ENCODE measurements at places on chromosomes 2 and 18.

DNA sequence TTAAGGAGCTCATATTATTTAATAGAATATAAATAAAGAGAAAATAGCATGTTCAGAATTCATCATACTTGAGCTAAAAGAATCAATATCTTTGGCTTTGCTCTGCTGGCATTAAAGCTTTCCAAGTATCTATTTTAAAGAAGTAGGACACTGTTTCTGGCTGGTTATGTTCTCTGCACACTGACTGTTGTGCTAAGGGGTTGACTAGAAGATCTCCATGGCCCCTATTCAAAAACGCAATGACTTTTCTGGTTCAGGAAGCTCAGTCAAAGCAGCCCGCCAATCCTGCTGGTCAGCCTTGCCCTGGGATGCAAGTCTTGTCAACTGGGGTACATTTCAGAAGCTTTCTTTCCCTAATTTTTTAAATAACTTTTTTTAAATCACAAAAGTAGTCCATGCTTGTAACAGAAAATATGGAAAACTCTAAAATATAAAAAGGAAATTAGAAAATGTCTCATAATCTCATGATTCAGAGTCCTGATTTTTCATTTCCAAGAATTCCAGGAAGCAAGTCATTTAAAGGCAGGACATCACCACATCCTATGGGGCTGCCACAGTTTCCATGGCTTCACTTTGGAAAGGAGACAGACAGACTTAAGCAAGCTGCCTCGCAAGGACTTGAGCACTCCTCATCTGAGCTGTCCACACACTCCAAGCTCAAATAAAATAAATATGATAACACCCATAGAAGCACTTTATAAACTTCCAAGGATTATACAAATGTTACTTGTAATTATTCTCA, 195.1 kb downstream of the TXNL1 start:
- no peak for DNase-seq

DNA sequence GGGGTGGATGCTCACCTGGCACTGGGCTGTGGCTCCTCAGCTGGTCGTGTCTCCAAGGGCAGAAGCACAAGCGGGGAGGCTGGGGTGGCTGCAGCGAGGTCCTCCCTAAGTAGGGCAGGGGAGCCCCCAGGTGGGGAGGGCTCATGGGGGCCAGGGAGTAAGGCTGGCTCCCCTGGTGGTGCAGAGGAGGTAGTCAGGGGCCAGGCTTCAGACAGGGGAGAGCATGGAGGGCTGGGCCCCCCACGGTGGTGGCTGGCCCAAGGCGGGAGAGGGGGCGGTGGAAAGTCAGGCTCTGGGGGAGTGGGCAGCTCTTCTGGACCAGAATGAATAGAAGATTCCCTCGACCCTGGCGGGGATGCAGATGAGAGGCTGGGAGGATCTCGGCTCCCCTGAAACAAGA, 8.1 kb upstream of the SFXN5 start:
- no peak for DNase-seq

DNA sequence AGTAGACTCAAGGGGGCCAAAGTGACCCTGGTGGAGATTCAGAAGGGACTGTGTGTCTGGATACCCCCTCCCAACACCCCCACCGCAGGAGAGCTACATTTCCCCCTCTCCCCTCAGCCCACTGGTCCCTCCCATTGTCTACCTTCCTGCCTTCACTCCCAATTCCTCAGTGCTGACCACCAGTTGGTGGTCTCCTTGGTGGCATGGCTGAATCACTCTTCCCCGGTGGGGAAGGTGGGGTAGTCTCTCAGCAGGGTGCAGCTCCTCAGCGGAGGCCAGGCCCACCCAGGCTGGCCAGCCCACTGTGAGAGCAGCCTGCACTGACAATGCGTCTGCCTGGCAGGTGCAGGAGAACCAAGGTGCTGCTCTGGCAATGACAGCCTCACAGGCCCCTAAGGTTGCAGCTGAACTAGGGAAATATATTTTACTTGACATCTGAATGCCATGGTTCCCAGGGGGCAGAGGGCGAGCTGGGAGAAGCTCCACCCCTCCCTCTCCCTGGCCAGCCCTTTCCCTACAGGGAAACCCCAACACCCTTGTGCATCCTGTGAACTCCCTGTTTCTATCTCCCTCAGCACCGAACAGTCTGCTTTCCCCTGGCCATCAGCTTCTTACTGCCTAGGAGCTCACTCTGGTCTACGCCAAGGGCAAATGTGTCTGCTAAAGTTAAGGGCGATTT, 62.6 kb upstream of the PAX8 start:
- no peak for DNase-seq

DNA sequence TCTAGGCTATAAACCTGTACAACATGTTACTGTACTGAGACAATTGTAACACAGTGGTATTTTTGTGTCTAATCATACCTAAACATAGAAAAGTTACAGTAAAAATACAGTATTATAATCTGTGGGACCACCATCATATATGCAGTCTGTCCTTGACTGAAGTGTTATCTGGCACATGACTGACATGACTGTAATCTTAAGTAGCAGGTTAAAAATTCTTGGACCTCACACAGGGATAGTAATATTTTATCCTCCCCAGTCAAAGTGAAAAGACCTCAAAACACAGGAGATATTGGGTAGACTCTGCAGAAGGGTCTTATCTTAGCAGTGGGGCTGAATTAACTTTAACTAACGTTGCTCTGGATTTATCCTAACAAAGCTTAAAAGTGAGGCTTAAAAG, 4.9 kb upstream of the SCN9A start:
- no peak for DNase-seq

DNA sequence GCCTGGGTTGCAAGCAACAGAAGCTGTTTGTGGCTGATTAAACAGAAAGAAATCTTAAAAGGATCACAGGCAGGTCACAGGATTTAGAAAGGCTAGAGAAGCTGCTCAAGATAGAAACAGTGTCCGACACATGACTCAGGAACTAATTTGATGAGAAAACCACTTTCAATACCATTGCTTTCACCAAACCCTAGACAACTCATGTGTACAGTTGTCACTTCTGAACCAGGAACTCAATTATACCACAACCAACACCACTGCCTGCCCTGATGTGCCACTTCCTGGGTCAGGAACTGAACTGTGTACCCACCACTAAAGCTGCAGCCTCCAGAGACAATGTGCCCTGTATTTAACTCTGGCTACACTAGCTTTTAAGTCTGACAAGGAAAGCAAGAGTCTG, 56.0 kb downstream of the TMEM247 start:
- DNase-seq, result no peak

- no peak for DNase-seq
These were observed 8.5 kb downstream of the FAM117B start for GRCh38 chr2:202643012-202643858.

DNA sequence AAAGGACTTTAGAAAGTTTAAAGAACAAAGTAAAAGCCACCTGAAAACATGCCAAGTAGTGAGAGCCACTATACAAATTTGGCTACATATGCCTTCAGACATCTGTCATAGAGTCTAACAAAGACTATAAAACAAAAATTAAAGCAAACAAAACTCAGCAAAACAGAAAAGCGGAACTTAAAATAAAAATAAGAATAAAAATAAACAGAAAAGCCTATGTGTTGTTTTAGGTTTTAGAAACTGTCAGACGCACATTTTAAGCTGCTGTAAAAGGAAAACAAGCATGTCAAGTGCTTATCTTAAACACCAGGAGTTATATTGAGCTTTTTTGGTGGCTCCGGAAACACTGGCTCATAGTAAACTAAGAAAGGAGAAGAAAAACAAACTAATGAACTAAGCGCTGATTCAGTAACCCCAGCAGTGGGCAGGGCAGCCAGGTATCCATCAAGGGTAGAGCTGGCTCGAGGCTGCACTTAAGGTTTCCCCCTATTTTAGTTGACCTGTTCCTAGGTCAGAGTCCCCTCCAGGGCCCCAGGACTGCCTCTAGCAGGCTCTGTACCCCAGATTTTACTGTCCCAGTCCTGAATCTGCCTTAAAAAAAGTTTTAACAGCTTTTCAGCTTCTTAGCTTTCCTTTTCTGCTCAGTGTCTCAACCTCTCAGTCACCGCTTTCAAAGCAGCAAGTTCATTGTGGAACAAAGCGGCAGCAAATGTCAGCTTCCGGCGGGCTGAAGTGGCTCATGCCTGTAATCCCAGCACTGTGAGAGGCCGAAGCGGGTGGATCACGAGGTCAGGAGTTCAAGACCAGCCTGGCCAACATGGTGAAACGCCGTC, 15.4 kb upstream of the RMC1 start:
- DNase-seq, result no peak

- no peak for DNase-seq
These were observed 71.4 kb downstream of the NXPH2 start for GRCh38 chr2:138708682-138709241.

- DNase-seq, result no peak
These were observed 295.3 kb upstream of the COL3A1 start for GRCh38 chr2:188678882-188679281.

GRCh38 chr2:85221067-85221691, 88.0 kb downstream of the TCF7L1 start:
- no peak for DNase-seq

DNA sequence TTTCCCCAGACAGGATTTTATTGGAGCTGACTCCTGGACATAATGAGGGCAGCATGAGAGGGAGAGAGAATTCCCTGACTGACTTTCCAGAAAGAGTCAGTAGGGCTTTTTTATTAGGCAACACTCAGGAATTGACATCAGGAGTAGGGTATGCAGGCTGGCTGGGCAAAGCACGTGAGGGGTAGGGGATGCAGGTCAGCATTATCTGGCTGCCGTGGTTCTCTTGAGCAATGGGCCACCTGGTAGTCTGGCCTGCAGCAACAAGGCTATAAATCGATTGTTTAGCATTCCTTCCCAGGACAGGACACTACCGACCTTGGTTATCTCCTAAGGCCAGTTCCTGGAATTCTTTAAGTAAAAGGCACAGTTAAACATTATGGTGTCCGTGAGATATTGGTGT, 160.8 kb upstream of the AGAP1 start:
- DNase-seq, result no peak

GRCh38 chr2:101613056-101613704, 84.3 kb upstream of the MAP4K4 start:
- no peak for DNase-seq

- no peak for DNase-seq
These were observed 304.1 kb downstream of the NRXN1 start for GRCh38 chr2:50727636-50728339.

DNA sequence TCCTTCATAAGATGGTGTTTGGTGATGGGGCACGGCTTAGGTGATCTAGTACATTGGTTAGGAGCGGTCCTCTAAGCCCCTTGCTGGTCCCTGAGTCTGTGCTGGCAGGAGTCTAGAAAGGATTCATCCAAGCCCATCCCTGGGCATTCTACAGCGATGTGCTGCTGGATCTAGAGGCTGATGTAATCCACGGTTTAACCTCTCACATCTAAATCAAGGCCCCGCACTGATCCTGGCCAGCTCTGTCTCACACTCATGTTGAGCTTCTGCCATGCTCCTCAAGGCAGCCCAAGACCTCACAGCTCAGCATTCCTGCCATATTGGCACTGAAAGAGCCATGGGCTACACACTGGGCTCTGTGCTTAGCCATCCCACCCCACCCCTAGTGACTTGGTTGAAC, 664.8 kb downstream of the STK39 start:
- DNase-seq, result no peak

Measured in stimulated activated CD4-positive, alpha-beta T cell treated with anti-CD3 and anti-CD28 coated beads, TNF-alpha, amount 100 ng/mL, for 48 hours (primary cell).